ENCODE measurements at places on chromosomes 1 and 21.

- no peak for DNase-seq
Measured at GRCh38 chr1:59184365-59184905, 112.5 kb upstream of the FGGY start.

- DNase-seq, result no peak
Measured at GRCh38 chr1:177514207-177514606, 343.4 kb downstream of the BRINP2 start.

DNA sequence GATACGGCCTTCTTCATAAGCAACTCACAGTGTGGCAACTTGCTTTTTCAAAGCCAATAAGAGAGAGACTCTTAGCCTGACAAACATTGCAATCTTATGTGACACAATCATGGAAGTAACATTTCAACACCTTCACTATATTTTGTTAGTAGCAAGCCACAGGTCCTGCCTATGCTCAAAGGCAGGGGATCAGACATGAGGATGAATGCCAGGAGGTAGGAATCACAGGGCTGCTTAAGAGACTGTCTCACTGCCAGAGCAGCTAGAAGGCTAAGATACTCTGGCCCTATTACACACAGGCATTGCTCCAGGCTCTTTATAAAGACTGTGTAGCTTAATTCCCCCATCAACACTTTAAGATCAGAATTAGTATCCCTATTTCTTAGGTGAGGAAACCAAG lies 236.2 kb upstream of the KAZN start:
- no peak for DNase-seq

GRCh38 chr1:112439592-112439991 lies 43.6 kb downstream of the CTTNBP2NL start:
- no peak for DNase-seq

DNA sequence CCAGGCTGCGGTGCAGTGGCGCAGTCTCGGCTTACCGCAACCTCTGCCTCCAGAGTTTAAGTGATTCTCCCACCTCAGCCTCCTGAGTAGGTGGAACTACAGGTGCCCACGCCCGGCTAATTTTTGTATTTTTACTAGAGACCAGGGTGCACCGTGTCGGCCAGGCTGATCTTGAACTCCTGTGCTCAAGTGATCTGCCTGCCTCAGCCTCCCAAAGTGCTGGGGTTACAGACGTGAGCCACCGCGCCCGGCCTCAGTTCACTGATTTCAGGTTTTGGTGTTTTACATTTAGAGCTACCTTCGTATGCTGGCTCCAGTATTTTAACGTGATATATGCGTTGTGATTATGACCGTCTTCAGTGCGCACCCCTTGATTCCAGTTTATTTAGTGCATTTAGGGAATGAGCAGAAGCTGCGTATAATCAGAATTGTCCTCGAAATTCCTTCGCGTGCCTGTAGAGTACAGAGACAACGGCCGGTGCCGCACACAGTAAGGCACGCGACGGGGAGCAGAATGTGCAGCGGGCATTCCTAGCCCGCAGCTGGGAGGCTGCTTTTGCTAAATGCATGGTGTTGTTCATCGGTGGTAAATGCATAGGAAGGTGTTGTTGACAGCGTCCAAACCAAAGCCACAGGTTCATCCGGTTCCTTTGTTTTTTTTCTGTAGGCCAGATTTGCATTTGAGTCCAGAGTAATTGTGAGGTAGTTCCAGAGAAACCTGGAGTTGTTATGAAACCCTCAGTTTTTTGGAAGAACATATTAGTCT lies 48.9 kb upstream of the DIP2A start:
- peak; percentile 6 for DNase-seq

DNA sequence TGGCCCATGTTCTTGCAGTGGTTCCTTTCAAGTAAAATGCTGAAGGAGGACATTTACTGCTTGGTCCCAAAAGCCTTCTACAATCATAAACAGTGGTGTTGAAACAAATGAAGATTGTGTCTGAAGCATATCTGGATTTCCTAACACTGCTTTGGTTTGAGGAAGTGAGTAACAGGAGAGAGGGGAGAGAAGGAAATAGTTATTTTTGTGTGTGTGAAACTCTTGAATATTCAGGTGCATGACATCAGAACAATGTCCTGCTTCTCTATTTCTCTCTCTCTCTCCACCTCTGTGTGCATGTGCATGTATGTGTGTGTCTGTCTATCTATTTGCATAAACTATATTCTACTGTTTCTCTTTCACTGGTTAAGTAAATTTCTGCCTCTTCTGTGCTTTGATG lies 61.4 kb upstream of the TNFSF18 start:
- DNase-seq, result peak; percentile 7

GRCh38 chr1:166843769-166844596 lies 4.7 kb downstream of the POGK start:
- no peak for DNase-seq

DNA sequence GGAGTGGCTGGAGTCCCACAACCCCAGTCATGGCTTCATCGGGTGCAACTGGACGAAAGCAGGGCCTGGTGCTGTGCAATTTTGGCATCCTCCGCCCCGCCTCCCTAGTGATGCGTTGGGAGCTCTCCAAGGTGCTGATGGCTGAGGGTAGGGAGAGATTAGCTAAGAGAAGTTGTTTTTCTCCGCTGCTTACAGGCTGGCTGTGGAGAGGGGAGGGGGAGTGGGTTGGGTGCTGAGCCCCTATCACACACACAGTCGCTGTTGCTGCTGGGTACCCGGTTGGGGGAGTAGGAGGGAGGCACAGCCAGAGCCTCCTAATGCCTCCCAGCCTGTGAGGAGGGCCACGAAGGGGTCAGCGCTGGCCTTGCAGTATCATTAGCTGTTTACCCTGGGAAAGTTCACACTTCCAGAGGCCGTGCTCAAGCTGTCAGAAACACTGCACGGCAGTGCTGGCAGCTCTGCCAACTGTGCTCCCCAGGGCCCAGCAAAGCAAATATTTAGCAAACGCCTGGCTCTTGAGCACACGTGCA lies 110.0 kb downstream of the GRIK3 start:
- DNase-seq, result peak; percentile 3

GRCh38 chr1:115320377-115320776 lies 17.7 kb downstream of the NGF start:
- no peak for DNase-seq

DNA sequence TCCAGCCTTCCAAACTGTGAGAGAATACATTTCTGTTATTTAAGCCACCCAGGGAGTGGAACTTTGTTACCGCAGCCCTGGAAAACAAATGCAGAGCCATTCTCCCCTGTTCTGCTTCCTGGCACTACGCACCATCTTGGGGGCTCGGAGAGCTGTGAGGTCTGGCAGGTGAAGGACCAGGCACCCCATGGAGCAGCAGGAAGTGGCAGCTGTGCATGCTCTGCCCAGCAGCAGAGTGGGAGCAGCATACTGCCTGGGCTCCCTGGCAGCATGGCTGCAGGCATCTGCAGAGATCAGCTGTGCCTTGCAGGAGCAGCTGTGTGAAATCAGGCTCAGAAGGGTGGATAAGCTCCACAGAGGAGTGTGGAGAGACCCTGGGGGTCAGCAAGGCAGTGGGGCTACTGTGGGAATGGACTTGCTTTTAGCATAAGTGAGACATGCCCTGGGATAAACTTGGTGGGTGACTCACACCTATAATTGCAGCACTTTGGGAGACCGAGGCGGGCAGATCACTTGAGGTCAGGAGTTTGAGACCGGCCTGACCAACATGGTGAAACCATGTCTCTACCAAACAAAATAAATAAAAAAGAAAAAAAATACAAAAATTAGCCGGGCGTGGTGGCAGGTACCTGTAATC lies 17.7 kb upstream of the ZSCAN20 start:
- no peak for DNase-seq

DNA sequence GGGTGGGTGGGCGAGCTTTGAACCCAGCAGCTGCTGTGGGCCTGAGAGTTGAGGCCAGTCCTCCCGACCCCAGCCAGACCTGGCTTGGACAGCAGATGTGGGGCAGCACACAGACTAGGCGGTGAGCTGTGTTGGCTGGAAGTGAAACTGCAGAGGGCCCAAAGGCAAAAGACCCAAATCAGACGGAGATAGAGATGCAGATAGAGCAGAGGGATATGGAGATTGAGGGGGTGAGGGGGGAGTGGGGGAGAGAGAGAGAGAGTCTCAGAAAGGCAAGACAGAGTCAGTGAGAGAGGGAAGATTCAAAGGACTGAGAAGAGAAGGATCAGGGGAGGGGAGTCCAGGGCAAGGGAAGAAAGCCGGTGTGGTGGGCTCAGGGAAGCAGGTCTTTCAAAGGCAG lies 17.0 kb upstream of the POU3F1 start:
- DNase-seq, result no peak

GRCh38 chr1:19765623-19766022 lies 34.1 kb downstream of the TMCO4 start:
- no peak for DNase-seq

All from CD4-positive, alpha-beta T cell treated with Interleukin-10 for 1 hour (primary cell).